Fibroblast of lung (primary cell): ENCODE measurements at places on chromosomes 7 and 10.

GRCh38 chr10:30182191-30183054, 123.0 kb upstream of the JCAD start:
- peak; percentile 97 for DNase-seq

DNA sequence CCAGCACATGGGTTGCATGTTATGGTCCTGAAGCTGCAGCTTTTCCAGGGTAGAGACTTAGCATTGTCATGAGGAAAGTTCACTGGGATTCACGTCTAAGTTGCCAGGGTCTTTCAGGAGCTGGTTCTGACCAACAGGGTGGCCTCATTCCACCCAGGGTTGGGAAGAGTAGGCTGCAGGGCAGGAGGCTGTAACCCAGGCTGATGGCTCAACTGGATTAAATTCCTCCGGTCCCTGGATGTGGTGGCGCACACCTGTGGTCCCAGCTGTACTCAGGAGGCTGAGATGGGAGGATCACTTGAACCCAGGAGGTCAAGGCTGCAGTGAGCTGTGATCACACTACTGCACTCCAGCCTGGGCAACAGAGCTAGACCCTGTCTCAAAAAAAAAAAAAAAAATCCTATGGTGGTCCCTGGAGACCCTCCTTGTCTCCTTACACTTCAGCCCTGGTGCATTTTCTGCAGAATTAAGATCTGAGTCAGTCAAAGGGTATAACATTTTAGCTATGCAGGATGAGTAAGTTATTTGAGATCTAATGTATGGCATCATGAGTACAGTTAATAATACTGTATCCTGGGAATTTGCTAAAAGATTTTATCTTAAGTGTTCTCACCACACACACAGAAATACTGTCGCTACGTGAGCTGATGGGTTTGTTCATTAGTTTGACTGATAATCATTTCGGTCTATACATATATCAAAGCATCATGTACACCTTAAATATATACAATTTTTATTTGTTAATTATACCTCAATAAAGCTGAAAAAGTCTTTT, 44.0 kb downstream of the ASB13 start:
- no peak for DNase-seq

GRCh38 chr10:34169131-34169530, 646.0 kb downstream of the PARD3 start:
- no peak for DNase-seq

GRCh38 chr10:22849077-22849805, 78.6 kb upstream of the ARMC3 start:
- peak; percentile 54 for DNase-seq

- DNase-seq = no peak
Observed at GRCh38 chr7:68063171-68063570, 1066.5 kb downstream of the TYW1 start.

- DNase-seq = no peak
Observed at GRCh38 chr7:5635461-5636445, 145.7 kb downstream of the RNF216 start.

GRCh38 chr10:26543567-26544306, 105.6 kb downstream of the APBB1IP start:
- DNase-seq = no peak

DNA sequence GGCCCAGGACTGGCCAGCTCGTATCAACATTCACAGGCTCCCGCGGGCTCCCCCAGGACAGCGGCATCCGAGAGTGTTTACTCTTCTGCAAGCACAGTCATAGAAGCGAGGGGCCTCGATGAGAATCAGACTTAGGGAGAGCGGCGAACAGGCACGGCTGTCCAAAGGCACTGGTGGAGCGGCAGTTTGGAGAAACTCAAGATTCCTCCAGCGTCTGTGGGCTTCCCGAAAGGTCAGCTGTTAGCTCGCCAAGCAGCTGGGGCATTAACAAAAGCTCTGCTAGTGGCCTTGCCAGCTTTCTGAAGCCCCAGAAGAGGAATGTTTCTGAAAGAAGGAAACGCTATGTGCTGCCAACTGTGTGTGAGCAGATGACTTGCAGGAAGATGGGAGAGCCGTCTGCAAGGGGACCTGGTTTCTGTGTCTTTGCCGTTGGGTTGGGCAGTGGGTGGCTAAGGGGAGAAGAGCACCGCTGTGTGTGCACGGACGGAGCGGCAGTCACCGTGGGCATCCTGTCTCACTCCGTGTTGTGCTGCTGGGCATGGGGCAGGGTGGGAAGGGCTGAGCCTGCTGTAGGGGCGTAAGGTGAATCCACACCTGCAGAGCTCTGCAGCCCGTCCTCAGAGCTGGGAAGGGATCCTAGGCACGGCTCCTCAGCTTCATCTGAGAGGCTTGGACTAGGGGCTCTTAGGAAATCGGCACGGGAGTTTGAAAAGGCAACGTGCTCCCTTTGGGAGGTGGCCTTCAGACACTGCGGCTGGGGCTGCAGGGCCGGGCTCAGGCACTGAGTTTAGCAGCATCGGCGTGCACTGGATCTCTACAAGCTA, 42.1 kb downstream of the AMZ1 start:
- peak; percentile 62 for DNase-seq

DNA sequence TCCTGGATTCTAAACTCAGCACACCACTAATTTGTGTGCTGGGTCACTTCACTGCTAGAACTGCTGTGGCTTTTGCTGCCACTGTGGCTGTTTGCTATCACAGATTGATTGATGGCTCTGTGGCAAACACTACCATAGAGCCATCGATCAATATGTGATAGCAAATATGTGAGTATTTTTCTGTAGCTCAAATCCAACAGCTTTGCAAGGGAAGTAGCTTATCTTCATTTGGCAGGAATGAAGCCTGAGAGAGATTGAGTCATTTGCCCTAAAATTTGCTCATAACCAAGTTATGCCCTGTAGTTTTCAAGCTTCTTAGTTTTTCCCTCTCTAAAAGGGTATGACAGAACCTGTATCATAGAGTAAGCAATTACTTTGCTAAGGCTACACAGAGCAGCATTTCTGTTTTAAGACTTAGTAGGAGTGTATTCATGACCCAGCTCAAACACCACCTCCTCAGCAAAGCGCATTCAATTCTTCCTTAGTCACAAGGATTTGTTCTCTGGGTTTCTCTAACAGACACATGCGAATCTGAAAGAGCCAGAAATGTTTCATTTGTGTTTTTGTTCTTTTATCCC, 43.1 kb downstream of the MINPP1 start:
- peak; percentile 74 for DNase-seq

- no peak for DNase-seq
Observed at GRCh38 chr10:29925771-29926692, 133.4 kb downstream of the JCAD start.

DNA sequence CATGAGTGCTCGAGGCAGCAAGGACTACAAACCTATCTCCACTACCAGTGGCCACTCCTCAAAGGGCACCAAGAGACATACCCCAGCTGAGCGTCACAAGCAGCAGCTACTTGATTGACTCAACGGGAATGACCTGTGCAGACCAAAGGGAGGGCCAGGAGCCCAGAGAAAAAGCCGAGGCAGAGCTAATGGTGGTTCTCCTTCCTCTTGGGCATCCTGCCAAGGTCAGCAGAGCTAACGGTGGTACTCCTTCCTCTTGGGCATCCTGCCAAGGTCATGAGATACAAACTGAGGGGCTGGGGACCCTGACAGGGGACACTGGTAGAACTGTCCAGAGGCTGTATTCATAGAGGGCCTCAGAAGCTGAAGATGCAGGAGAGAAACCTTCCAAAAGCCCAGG, 60.4 kb downstream of the FAM53B start:
- DNase-seq = no peak

DNA sequence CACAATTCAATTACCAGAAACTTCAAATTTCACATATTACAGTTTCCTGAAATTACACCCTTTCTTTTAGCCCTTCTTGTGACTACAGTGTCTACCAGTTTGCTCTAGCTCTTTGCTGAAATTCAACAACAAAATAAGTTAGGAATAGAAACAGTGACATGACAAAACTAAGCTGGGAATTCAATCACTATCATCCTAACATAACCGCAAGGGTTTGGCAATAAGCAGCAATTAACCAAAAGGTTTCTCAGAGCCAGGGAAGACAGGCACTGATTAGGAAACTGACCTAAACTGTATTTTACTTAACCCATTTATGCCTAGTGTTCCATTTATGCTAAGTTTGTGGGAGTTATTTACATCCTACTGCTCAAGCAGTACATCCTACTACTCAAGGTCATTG, 31.3 kb downstream of the HIBADH start:
- DNase-seq = no peak

DNA sequence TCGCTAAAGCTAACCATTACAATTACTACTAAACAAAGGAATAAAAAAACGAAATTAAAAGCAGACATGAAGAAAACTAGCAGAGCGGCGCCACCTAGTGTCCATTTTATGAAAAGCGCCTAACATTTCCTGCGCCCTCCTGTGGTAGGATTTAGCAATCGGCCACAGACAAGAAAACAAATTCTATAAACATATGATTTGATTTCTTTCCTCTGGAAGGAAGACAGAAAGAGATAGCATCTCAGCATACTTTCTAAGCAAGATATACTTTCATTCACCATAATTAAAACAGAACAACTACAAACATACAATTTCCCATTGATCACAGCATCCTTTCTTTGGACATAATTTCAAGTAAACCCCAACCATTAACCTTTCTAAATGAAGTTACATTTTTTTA, 337.7 kb upstream of the NPVF start:
- peak; percentile 85 for DNase-seq

DNA sequence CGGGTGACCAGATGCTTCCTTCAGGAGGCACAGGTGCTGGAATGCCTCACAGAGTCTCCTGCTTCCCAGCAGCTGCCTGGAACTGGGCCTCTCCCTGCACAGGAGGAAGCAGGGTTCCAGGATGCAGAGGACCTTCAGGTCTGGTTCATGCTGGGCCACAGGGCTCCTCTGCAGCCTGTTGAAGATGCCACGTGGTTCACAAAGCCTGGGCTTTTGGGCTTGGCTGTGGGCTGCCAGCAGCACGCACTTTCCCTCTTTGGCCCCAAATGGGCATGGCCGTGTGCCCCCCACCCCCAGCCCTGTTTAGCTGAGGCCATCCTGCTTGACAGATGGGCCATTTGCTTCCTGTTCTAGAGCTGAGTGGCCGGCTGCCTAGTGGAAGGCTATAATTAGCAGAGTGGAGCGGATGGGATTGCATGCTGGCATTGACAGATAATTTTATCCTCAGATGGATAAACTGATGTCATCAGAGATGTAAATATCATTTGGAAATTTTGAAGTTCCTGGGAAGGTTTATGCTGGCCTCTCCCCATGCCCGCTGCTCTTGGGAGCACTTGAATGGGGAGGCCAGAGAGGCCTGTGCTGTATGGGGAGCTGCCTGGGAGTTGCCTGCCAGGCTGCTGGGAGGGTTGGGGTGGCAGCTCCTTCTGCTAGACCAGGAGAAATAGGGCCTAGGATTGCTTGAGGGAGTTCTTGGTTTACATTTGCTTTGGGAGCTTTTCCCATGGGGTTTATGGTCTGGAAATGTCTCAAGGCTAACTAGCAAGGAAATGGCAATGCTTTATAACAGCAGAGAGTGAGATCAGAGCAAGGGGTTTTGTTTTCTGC, 28.2 kb downstream of the TSPAN15 start:
- DNase-seq = peak; percentile 1

- DNase-seq = no peak
Observed at GRCh38 chr7:47442605-47442865, 139.4 kb downstream of the TNS3 start.

DNA sequence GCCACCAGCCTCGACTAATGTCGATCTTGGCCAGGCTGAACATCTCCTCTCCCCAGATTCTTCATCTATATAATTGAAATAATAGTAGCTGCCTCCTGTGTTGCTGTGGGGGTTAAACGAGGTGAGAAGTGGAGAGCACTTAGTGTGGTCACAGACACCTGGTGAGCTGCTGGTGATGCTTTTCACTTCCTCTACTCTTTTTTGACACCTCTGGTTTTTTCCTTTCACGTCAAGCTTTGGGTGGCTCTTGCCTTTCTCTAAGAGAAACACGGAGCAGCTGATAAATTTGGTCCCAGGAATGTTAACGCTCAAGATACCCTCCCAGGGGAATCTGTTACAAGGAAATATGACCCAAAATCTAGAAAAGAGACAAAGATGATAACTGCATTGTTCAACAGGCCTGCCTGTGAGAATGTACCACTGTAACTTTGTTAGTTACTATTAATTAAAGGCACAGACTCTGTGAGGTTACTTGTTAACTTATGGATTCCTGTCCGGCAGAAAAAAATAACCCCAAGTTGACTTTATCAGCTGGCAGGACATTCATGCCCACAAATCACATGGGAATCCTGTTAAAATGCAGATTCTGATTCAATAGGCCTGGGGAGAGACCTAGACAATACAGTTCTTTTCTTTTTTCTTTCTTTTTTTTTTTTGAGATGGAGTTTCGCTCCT, 9.5 kb upstream of the NPFFR1 start:
- DNase-seq = no peak

- no peak for DNase-seq
Observed at GRCh38 chr10:396107-396506, 260.9 kb downstream of the ZMYND11 start.
